GM20000 (cell line): ENCODE measurements at places on chromosomes 6 and 20.

- DNase-seq, result no peak
These were observed 34.1 kb downstream of the DYNLT1 start for GRCh38 chr6:158610319-158610968.

- no peak for DNase-seq
These were observed 380.5 kb downstream of the C6orf118 start for GRCh38 chr6:164928728-164929407.

- DNase-seq, result peak; percentile 65
These were observed 9.1 kb downstream of the PI16 start for GRCh38 chr6:36963451-36964290.

DNA sequence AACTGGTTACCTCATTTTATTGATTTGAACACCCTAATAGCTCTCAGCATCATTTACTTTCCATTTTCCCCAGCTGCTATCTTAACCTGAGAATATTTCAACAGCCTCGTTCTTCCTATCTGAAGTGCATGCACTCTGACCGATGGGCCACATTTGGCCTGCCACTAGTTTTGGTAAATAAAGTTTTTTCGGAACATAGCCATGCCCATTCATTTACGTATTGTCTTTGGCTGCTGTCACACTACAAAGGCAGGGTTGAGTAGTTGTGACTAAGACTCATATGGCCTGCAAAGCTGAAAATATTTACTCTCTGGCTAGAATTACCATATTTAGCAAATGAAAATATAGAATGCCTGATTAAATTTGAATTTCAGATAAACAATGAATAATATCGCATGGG is 10.8 kb downstream of the ADGRF4 start:
- DNase-seq, result no peak

DNA sequence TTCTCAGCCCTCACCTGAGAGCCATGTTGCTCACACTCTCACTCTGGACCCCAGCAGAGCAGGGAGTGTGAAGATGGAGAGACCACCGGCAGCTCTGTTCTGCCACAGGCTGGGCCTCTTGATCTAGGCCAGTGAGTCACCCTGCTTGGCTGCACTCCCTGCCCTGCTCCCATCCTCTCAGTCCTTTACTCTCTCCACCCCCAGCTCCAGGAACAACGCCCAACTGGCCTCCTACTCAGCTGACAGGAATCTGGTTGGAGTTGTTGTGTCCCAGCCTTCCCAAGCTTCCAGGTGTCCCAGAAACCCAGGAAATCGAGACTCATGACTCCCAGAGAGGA is at the start of gene PSORS1C1:
TSS of gene PSORS1C1 (plus strand) at position 260 of the 338 bp plus-strand sequence. CDS start 14,833 bp downstream, outside the sequence.
- DNase-seq, result no peak

- no peak for DNase-seq
These were observed 17.5 kb downstream of the KCNQ2 start for GRCh38 chr20:63454731-63455567.

GRCh38 chr6:106626485-106626884 is 2.8 kb downstream of the RTN4IP1 start:
- no peak for DNase-seq

DNA sequence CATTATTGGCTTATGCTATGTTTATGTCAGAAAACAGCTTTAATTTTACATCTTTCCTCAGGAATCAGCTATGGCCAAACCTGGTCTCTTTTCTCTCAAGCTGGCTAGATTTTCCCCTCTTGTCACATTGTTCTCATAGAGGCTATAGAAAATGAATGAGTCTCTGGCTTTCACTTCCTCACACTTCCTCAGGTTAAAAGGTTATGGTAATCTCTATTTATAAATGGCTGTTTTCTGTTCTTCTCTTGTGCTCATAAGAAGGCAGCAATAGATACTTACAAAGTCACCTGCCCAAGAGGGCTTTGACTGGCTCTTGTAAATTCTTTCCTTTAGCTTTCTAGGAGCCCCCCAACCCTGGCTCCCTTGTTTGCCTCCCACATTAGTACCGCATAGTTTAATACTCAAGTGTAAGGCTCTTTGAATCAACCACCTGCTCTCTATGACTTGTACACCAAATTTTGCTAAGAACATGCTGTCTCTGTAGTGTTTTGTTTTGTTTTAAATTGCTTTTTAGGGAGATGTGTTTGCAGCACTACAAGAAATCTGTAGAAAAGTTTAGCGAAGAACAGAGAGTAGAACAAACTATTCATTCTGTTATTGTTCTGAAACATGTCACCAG is 897.4 kb upstream of the CITED2 start:
- peak; percentile 33 for DNase-seq

DNA sequence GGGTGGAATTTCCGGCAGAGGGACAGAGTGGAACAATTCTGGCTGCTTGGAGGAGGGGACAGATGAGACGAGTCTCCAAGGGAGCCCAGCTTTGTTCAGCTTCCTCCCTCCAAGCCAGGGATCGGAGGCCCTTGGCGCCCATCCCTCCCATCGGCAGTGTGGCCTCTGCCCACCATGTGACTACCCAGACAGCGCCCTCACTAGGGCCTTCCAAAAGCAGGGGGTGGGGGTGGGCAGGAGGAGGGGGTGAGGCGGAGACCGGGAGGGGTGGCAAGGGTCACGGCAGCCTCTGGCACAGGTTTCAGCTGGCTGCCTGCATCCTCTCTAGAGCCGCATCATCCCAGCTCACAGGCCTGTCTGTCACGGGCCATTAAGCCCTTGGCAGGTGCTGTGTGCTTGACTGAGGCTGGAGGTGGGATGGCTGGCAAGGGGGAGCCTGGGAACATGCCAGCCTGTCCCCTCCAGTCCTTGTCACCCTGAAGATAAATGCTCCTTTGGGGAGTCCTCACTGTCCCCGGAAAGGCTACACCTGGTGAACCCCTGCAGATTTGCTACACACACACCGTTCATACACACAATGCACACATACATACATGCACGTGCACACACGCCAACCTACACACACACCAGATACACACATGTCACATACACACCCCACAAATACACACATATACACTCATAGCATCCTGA is 6.2 kb upstream of the FGD2 start:
- DNase-seq, result no peak

- DNase-seq, result peak; percentile 12
These were observed 631.1 kb downstream of the COL12A1 start for GRCh38 chr6:74574794-74575193.

GRCh38 chr6:137237413-137238170 is 18.4 kb upstream of the IFNGR1 start:
- DNase-seq, result no peak

GRCh38 chr20:21234806-21235483 is 68.2 kb upstream of the XRN2 start:
- no peak for DNase-seq

DNA sequence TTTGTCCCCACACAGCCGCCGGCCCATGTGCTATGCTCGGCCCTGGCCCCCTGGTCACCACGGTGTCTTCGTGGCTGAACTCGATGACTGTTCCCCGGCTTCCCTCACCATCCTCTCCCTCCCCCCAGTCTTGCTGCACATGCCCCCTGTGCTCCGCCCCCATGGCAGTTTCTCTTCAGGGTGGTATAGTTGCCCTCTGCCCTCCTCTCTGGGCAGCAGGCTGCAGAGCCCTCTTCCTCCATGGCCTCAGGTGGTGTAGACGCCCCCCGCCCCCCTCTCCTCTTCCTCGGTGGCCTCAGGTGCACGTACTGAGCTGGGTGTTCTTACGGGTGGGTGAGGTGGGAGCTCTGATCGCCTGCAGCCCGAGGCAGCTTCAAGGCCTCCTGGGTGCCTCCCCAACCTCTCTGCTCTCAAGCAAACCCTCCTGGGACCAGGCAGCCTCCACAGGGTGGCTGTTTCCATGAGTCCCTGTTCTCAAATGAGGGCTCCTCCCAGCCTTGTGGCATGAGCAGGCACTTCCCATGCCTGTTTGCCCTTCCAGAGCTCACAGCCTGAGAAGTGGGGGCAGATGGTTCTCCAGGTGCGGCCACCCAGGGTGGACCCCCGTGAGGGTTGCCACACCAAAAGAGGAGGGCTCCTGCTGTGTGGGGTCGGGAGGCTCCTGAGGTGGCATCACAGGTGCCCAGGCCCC is 24.8 kb downstream of the COL20A1 start:
- no peak for DNase-seq

DNA sequence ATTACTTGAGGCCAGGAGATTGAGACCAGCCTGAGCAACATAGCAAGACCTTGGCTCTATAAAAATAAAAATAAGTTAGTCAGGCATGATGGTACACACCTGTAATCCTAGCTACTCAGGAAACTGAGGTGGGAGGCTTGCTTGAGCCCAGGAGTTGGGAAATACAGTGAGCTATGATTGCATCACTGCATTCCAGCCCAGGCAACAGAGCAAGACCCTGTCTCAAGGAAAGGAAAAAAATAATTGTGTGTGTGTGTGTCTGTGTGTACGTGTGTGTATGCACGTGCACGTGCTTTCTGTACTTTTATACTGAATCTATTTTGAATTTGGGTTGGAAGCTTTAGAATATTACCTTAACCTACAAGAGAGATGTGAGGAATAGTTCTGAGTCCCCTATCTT is 58.9 kb downstream of the KIZ start:
- no peak for DNase-seq

GRCh38 chr6:107819964-107820337 is 4.2 kb downstream of the SCML4 start:
- no peak for DNase-seq

DNA sequence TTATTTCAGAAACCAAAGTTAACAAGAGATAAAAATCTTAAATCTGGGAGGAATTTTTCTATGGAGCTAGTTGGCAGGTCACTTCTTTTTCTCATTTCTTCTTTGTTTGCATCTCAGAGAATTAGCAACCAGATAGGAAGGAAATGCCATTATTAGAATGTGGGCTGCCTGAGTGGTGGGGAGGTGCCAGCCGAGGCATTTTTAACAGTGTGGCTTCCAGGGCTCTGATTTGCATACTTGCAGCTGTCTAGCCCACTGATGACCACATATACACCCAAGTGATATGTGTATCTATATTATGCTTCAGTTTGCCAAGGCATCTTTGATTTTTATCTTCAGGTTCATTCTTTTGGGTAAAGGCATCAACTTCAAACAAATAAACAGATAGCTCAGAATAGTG is 206.7 kb downstream of the CLIC5 start:
- no peak for DNase-seq

DNA sequence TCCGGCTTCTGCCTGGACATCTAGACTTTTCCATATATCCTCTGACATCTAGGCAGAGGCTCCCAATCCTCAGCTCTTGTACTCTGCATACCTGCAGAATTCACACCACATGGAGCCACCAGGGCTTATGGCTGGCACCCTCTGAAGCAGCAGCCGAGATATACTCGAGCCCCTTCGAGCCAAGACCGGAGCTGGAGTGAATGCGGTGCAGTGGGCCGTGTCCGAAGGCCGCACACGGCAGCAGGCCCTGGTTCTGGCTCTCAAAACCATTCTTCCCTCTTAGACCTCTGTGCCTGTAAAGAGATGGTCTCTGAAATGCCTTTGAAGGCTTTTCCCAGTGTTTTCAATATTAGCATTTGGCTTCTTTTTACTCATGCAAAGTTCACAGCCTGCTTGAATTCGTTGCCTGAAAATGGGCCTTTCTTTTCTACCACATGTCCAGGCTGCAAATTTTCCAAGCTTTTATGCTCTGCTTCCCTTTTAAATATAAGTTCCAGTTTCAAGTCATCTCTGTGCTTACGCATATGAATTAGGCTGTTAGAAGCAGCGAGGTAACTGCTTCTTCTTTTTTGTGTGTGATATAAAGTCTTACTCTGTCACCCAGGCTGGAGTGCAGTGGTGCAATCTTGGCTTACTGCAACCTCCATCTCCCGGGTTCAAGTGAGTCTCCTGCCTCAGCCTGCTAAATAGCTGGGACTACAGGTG is 3.8 kb upstream of the SIRPB1 start:
- peak; percentile 0 for DNase-seq

- peak; percentile 75 for DNase-seq
These were observed 814.8 kb downstream of the MAFB start for GRCh38 chr20:39874049-39874893.

- no peak for DNase-seq
These were observed 45.9 kb upstream of the PXDC1 start for GRCh38 chr6:3797231-3798054.

DNA sequence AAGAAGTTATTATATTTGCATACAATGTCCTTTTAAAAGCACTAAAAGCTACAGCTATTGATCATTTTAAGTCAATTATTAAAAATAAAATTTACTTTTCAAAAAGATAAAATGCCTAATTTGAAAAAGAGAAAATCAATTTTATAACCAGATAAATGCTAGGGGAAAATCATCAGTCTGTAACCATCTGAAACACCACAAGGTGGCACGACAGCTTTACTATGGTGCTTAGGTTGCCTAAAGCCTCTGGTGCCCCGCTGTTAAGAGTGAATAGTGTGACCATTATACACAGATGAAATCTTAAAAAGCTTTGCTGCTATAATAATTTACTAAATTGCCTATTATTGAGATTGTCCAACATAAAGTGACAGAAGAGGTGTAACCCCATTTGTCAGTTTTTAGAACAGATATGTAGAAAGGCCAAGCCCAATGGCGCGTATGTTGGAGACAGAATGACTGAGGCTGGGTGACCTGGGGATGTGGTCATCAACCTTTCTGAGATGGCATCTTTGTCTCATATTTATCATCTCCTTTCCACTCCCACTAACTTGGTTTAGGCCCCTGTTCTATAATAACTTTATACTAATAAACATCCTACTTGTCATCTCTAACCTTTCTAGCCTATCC is 100.8 kb downstream of the MOXD1 start:
- DNase-seq, result peak; percentile 25

DNA sequence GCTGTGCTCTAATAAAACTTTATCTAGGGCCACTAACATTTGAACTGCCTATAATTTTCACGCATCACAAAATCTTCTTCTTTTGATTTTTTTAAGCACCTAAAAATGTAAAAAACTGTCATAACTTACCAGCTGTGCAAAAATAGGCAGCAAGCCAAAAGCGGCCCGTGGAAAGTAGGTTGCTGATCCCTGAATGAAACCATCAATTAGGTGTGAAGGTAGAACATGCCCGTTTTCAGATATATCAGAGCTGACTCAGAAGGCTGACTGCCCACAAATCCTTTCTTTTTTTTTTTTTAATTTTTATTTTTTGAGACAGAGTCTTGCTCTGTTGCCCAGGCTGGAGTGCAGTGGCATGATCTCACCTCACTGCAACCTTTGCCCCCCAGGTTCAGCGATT is 4.9 kb upstream of the IPCEF1 start:
- no peak for DNase-seq

DNA sequence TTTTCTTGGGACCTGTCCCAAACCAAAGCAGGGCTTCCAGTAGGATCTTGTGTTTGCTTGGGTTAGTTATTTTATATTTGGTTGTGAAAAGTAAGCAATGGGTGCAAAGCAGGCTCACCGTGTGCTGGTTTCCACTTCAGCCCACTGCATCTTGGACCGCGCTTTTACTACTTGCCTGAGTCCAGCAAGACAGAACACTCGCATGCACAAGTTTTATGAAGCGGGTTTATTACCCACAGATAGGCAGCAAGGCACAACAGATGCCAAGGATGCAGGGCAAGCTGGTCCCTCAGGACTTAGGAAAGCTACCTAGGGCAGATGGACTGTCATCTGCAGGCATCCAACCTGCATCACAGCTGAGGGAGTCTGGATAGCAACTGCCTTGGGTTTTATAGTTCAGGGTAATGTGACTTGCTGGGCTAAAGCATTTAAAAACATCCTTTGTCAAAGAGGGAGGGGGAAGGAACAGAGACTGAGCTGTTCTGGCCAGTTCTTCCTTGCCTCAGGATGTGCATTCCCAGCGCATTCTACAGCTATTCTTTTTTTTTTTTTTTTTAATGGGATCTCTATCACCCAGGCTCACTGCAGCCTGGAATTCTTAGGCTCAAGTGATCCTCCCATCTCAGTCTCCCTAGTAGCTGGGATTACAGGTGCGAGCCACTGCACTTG is 18.5 kb downstream of the CITED2 start:
- no peak for DNase-seq

- DNase-seq, result peak; percentile 35
These were observed 35.7 kb upstream of the ZMYND8 start for GRCh38 chr20:47392015-47392720.
